Sigmoid colon (tissue), 7 donors: ENCODE measurements at places on chromosomes 2 and 18.

DNA sequence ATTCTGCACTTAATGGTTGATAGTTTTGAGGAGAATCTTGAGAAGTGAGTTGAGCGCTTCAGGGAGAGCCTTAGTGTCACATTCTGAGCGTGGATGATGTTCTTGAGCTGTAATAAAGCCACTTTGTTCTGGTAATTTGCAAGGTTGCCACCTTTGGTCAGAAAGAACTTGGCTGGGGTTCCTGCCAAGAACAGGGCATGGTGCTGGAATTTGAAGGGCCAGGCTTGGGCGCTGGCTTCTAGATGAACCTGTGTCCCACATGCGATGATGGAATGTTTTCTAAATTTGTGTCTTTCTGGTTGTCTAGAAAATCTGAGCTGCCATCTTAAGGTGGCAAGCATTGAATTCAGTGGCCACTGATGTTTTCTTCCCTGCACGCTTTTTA, 124.1 kb upstream of the EML6 start:
- no peak overlapping the region for H3K4me3 ChIP-seq
- H3K36me3 ChIP-seq, result peaks cover 7% of the 10 kb centered on the region
- DNase-seq, result no peak
- peak overlapping the region; percentile 46 for H3K27ac ChIP-seq
- no peaks in the 10 kb centered on the region for H3K27me3 ChIP-seq

GRCh38 chr2:198440833-198441232, 636.4 kb downstream of the PLCL1 start:
- no peaks in the 10 kb centered on the region for H3K27me3 ChIP-seq
- no peaks in the 10 kb centered on the region for H3K4me1 ChIP-seq
- DNase-seq, result no peak
- H3K4me3 ChIP-seq, result no peak overlapping the region
- no peaks in the 10 kb centered on the region for H3K36me3 ChIP-seq

DNA sequence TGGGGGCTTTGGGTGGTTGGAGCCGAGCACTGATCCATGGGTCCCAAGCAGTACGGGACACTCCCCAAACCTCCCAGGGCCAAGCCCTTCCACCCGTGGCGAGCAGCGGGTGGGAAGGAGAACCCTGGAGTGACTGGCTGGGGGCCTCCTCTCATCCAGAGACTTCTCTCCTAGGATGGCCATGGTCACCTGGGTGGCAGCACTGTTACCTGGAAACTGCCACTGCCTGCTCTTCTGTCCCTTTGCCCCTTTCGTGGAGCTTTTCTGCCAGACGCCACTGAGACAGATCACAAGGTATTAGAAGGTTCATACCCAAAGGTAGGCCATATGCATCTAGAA, 26.9 kb downstream of the CENPO start:
- no peaks in the 10 kb centered on the region for H3K4me1 ChIP-seq
- DNase-seq, result no peak
- H3K36me3 ChIP-seq, result no peaks in the 10 kb centered on the region
- no peak overlapping the region for H3K4me3 ChIP-seq
- no peaks in the 10 kb centered on the region for H3K27me3 ChIP-seq

DNA sequence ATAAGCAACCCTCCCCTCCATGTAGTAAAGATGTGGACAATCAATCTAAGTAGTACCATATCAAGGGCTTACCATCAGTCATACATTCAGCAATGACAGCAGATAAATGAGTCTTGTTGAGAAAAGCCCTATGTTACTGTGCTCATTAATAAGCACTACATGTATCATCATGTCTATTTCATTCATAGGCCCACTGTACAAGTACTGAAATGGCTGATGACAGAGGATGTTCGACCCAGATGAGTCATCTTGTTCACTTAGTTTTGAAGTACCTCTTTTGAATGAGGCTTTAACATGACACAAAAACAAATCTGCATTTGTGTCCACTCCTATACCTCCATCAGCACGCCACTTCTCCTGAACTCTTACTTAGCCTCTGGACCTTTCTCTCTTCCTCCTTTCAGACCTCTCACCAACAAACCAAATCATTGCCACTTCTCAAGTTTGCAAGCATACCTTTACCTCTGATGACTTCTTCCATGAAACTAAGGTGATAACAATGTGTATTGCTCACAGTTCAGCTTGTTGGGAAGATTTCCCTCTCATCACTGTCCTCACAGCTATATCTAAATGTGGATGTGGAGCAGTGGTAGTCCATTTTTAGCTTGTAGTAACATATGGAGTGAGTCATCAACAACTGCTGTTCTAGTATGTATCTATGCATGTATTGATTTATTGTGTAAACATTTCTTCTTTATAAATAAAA, 921.0 kb upstream of the SLC39A10 start:
- H3K27me3 ChIP-seq, result no peaks in the 10 kb centered on the region
- no peaks in the 10 kb centered on the region for H3K4me1 ChIP-seq
- no peak overlapping the region for H3K27ac ChIP-seq
- no peaks in the 10 kb centered on the region for H3K36me3 ChIP-seq
- no peak for DNase-seq
- H3K4me3 ChIP-seq, result no peak overlapping the region

DNA sequence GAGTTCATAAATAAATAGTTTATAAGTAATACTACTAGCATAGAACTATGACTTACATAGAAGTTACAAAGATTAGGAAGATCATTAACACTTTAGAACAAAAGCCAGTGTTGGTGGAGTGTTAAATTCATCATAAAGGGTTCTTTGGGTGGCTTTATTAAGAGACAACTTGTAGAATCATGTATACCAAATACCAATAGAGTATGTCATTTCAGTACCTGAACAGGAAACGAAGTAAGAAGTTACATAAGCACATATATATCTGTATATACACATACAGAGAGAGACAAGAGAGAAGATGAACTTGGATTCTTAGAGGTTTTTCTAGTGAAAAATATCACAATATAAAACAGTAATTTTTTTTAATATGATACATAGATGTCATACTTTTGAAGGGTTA, 82.5 kb upstream of the OTX1 start:
- no peak overlapping the region for H3K4me3 ChIP-seq
- H3K36me3 ChIP-seq, result peaks cover 14% of the 10 kb centered on the region
- no peaks in the 10 kb centered on the region for H3K4me1 ChIP-seq
- no peaks in the 10 kb centered on the region for H3K27me3 ChIP-seq
- no peak for DNase-seq

DNA sequence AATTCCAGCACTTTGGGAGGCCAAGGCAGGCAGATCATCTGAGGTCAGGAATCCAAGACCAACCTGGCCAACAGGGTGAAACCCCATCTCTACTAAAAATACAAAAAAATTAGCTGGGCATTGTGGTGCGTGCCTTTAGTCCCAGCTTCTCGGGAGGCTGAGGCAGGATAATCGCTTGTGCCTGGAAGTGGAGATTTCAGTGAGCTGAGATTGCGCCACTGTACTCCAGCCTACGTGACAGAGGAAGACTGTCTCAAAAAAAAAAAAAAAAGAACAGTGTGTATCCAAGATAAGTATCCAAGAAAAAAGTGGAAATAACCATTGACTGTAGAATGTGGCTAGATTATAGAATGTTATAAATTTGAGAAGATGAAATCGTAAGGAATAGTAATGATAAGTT, 142.1 kb downstream of the FAM124B start:
- H3K36me3 ChIP-seq, result no peaks in the 10 kb centered on the region
- H3K4me1 ChIP-seq, result no peaks in the 10 kb centered on the region
- H3K27me3 ChIP-seq, result no peaks in the 10 kb centered on the region
- H3K27ac ChIP-seq, result no peak overlapping the region
- H3K4me3 ChIP-seq, result no peak overlapping the region
- no peak for DNase-seq

GRCh38 chr2:137367361-137367760, 596.9 kb upstream of the HNMT start:
- no peak overlapping the region for H3K4me3 ChIP-seq
- no peak overlapping the region for H3K27ac ChIP-seq
- H3K4me1 ChIP-seq, result no peaks in the 10 kb centered on the region
- DNase-seq, result no peak
